ENCODE measurements at places on chromosomes 5 and 9.
A peak's percentile ranks its signal among the peaks of the same experiment; 100 is the strongest.

DNA sequence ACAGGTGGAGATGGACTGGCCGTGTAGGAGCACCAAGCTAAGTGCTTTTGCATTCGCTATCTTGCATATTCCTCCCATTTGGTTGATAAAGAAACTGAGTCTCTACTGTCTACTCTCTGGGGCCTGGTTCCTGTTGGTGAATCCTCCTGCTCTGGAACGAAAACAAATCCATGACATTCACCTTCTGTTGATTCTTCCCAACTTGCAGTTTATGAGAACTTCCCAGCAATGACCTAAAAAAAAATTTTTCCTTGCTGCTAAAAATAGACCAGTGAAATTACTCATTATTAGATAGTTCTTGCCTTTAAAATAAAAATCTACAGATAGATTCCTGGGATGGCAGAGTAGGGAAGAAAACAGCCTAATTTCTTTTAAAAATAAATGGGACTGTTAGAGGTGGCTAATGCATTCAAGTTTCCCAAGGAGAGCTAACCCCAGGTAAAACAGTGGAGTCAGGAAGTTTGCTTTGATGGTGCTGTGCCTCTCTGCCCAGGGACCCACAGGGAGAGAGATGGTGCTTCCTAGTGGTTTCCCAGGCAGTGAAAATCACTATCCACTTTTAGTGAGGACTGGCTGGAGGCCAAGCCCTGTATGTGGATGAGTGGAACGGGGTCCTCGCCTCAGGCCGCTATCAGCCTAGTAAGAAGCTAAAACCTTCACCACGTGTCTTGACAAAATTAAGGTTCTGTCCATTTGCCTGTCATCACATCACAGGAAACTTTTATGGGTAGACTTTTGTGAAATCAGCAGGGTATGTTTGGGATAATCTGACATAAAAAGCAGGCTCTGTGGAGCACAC, 68.4 kb upstream of the NR3C1 start:
- no peak for DNase-seq

DNA sequence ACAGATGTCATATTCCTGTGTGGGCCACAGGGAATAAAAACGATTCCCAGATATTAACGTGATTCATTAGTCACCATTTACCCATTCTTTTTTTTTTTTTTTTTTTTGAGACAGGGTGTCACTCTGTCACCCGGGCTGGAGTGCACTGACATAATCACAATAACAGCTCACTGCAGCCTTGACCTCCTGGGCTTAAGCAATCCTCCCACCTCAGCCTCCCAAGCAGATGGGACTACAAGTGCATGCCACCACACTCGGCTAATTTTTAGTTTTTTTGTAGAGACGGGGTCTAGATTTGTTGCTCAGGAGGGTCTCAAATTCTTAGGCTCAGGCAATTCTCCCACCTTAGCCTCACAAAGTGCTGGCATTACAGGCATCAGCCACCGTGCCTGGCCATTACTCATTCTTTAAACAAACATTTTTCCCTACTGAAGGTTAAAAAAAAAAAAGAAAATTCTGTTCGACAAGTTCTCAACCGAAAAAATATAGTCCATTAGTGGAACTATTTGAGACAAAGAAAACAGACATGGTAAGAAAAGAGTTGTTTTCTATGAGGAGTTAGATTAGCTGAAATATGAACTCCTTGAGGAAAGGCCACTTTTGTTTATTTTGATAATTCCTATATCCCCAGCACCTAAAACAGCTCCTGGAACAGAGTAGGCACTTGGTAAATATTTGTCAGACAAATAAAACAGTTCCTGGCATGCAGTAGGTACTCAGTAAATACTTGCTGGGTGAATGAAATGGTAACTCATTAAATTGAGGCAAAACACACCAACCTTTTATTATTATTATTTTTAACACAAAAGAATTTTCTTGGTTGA, 32.1 kb upstream of the PDCL start:
- DNase-seq = no peak

DNA sequence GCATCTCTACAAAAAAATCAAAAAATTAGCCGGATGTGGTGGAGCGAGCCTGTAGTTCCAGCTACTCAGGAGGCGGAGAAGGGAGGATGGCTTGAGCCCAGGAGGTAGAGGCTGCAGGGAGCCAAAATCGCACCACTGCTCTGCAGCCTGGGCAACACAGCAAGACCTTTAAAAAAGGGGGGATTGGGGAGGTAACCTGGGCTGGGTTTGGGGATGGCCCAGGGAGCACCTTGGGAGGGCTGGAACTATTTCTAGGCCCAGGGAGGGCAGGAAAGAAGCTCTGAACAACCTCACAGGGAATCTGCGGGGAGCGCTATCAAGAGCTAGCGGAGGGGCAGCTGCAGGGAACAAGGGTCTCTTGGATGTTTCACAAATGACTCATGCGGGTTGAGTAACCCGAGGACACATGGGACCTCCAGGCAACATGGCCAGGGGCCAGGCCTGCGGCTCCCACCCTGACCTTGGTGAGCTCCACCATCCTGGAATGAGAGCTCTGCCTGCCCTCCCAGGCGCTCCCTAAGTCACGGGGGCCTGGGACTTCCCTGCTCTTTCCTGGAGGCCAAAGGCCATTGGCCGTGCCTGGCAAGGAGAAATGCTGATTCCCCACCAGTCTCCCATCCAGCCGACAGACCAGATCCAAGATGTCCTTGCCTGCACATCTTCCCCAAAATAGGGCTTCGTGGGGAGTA, 23.4 kb downstream of the SARDH start:
- no peak for DNase-seq

DNA sequence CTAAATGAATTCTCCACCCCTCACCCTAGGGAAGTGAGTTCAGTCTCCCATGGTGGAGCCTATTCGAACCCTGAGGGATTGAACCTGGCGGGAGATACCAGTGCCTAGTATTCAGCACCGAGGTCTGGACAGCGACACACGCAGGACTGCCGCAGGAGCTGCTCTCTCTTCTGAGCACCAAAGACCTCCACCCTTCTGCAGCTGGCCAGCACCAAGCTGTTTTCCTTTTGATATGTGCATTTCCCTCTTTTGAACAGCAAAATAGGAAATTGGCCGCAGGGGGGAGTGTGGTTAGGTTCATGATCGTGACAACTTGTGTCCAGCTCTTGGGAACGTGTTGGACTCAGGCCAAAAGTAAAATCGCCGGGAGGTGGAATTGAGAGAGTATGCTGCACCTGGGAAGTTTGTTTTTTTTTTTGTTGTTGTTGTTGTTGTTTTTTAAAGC, 1.2 kb upstream of the PCSK1 start:
- DNase-seq = peak; percentile 80

- no peak for DNase-seq
These were observed 98.4 kb upstream of the ZNF366 start for GRCh38 chr5:72605632-72606031.

DNA sequence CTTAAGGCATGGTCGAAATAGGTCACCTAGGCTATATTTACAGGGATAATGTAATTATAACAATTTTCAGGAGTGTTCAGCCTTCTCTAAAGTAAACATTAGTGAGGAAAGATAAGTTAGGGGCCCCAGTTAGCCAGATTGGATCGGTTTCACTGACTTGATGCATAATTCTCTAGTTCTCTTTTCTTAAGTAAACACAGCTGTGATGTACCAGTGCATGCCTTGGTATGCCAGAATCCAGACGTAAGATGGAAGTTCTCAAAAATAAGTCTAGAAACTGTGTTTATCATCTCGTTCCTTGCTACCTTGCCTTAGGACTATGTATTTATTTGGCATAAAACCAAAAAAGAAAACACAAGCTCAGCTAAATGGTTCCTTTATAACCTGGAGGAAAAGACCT, 442.2 kb upstream of the CLINT1 start:
- no peak for DNase-seq

DNA sequence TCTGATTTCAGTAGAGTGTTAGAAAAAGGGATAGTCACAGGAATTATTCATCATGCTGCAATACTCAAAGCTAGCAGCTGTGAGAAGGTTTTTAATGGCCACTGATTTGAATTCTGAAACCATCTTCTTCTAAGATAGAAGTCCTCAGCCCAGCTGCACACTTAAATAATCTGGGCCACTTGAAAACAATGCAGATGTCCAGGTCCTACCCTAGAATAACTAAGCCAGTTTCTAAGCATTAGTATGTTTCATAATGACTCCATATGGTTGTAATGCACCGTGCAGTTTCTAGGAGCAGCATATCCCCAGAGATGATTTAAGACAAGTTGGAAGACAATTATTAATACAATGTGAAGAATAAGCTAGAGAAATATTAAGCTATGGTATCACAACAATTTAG, 159.9 kb upstream of the FBXL17 start:
- no peak for DNase-seq

DNA sequence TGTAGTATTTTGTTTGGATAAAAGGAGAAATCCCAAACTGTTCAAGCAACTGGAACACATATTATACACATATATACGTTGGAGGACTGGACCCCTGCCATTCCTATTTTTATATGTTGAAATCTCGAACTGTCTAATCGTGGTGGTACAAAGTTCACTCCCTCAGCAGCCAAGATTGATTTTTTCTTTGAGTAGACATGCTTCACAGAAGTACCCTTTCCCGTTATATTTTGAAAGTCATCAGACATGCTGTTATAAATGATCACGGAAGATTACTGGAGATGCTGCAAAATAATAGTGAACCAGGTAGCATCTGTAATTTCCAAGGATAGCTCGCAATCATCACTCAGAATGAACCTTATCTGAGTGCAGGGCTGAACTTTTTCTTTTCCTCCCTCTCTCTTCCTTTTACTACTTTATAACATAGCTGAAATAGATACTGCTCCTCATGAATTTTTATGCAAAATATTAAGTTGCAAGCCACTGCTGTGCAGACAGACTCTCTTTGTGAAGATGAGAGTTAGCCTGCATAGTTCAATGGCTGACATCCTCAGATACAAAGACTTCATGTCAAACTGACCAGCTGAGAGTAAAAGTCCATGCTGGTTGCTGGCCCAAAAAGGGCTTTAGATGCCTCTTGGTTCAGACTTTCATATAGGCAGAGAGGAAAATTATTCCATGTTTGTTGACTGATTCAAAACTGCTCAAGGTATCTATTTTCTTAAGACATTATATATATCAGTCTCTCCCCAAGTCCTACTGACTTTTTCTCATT, 451.9 kb downstream of the TMEM38B start:
- peak; percentile 5 for DNase-seq

- no peak for DNase-seq
These were observed 43.1 kb downstream of the ADAMTS16 start for GRCh38 chr5:5183189-5183699.

Data from NCI-H526 (cell line).